ENCODE measurements at places on chromosomes 16 and 17. TPM values are rescaled to one million over a fixed set of nuclear protein-coding genes. Genes with fewer than 3 reads are reported as not detected.

Gene NDEL1
- total RNA-seq, result 84.5 TPM

DNA sequence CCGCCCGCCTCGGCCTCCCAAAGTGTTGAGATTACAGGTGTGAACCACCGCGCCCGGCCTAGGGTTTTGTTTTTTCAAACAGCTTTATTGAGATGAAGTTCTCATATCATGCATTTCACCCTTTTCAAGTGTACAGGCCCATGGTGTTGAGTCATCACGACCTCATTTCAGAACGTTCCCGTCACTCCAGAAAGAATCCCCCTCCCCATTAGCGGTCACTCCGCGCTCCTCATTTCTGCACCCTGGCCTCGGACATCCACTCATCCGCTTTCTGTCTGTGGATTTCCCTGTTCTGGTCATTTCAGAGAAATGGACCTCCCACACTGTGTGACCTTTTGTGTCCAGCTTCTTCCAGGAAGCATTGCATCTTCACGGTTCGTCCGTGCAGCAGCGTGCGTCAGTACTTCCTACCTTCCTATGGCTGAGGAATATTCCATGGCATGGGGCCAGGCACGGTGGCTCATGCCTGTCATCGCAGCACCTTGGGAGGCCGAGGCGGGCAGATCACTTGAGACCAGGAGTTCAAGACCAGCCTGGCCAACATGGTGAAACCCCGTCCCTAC is 135.2 kb upstream of the GSE1 start:
- no peak for DNase-seq

DNA sequence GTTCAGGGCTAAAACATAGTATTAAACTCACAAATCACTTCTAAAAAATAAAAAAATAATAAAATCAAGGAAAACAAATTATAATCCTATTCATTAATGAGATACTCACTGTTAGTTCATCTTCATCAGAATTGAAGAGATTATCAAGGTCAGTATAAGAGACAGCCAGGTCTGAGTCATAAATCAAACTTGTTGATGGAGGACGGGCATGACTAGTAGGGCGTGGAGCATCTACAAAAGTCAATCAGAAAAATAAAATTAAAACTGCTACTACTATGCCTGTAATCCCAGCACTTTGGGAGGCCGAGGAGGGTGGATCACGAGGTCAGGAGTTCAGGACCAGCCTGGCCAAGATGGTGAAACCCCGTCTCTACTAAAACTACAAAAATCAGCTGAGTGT is 59.1 kb upstream of the INTS2 start:
- no peak for DNase-seq

- no peak for DNase-seq
Observed at GRCh38 chr17:9513266-9513665, 62.4 kb downstream of the STX8 start.

- DNase-seq, result no peak
Observed at GRCh38 chr16:54164789-54165173, 121.8 kb downstream of the IRX3 start.

GRCh38 chr16:67419931-67420330 is 3.7 kb upstream of the ZDHHC1 start:
- no peak for DNase-seq

- DNase-seq, result no peak
Observed at GRCh38 chr17:46878055-46878454, 26.7 kb downstream of the WNT9B start.

DNA sequence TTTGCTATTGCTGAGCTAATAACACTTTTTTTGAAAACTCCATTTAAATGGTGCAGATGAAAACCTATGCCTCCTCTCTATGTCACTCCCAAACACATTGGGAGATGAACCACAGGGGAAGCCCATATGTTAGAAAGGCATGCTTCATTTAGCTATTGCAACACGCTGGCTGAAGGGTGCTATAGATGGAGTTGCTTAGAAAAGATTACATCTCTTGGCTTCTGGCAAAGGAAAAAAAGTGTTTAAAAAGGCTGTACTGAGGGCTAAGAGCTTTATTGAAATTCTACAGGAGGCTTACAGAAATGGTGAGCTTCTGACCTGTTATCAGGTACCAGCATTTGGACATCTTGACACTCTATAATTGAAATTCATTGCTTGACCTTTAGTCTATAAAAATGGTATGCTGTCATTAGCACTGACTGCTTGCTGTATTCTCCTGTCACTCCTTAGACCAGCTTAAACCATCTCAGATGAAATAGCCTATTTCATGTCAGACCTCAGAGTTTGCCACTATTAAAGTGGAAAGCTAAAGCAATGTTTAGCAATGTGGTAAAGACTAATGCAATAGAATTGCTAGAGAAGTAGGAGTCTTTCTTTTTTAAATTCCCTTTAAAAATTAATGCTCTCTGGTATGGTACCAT is 503.9 kb downstream of the CDH11 start:
- DNase-seq, result no peak

Gene ZNF597
- total RNA-seq, result 4.8 TPM

- no peak for DNase-seq
Observed at GRCh38 chr16:3554351-3554928, 22.8 kb downstream of the NLRC3 start.

Gene KRT12
- total RNA-seq, result not detected

- no peak for DNase-seq
Observed at GRCh38 chr16:525520-526180, 1.9 kb upstream of the CAPN15 start.
